ENCODE measurements at places on chromosomes 5 and 9.

DNA sequence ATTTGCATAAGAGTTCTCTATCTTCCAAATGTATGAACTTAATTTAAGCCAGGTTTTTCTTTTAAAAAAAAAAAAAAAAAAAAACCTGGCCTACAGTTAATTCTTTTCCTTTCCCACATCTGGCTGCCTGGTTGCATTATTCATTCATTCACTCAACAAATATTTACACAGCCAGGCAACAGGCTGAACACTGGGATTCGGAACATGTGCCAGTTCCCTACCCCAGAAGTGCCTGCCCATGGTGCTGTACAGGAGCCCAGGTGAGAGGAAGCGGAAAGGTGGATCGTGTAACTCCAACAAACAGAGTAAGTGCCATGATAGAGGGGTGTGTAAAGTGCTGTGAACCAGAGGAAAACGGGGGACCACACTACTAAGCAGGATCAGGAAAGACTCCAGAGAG lies 93.6 kb downstream of the CDK5RAP2 start:
- no peak for DNase-seq

DNA sequence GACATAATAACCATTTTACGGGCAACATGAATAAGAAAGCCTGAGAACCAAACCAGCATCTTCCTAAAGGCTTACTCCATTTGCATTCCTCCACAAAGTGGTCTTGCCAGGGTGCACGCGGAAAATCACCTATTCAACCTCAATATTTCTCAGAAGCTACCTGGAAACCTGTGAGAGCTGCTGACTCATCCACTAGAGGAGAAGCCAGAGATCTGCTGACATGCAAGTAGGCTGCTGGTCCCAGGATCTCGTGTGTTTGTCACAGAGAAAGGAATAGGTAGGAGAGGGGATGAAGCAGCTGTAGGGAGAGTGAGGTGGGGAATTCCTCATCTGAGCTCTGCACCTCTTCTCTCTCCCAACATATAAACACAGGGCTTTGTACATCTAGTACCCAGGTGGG lies 138.1 kb downstream of the ADAMTS12 start:
- DNase-seq, result no peak

- DNase-seq, result no peak
These were observed 911 bp upstream of the PIK3R1 start for GRCh38 chr5:68214482-68215207.

GRCh38 chr5:88688984-88689667 lies 193.9 kb downstream of the MEF2C start:
- no peak for DNase-seq

DNA sequence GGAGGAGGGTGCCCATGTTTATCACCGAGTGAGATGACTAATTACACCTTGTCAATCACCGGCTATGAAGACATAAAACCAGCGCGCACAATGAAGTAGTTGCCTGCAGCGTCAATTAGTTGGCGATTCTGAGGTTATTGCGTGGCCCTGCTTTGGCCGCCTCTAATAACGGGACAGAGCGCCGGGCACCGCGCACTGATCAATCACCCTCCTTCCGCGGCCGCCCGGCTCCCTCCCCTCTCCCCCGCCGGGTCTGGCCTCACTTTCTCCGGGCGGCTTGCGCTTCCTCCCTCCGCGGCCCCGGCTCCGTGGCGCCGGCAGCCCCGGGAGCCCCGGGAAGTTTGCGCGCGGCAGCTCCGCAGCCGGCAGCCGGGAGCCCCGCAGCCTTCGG lies 3.3 kb upstream of the LHX2 start:
- no peak for DNase-seq

DNA sequence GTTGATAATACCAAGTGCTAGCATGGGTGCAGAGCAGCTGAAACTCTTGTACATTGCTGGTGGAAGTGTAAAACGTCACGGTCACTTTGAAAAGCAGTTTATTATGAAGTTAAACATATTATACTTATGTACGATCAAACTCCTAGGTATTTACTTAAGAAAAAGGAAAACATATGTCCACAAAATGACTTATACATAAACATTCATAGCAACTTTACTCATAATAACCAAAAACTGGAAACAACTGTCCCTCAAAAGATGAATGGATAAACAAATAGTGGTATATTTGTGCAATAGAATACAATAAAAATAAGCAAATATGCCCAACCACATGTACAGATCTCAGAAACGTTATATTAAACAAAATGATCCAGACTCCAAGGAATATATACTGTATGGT lies 92.3 kb upstream of the TRIO start:
- no peak for DNase-seq

DNA sequence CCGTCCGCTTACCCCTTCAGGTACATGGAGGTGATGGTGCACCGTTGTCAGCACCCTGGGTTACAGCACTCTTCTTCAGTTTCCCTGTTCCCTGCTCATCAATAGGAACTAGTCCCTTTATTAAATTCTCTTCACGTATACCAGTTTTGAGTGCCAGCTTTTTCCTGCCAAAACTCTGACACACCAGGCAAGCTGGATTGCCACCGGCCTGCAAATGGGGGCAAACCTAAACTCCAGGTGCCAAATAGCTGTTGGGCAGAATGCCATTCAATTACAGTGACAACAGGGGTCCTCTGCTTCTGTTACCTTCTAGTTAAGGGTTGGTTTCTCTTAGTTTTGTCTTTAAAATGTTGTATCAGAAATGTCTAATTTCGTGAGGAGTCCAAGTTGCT lies 400.4 kb downstream of the OSTF1 start:
- DNase-seq, result no peak

- DNase-seq, result no peak
These were observed 135.0 kb upstream of the RASA1 start for GRCh38 chr5:87132696-87133095.

- no peak for DNase-seq
These were observed 40.8 kb downstream of the CSF1R start for GRCh38 chr5:150045549-150045948.

- peak; percentile 51 for DNase-seq
These were observed 54.1 kb upstream of the CDKN2AIPNL start for GRCh38 chr5:134465816-134466240.

DNA sequence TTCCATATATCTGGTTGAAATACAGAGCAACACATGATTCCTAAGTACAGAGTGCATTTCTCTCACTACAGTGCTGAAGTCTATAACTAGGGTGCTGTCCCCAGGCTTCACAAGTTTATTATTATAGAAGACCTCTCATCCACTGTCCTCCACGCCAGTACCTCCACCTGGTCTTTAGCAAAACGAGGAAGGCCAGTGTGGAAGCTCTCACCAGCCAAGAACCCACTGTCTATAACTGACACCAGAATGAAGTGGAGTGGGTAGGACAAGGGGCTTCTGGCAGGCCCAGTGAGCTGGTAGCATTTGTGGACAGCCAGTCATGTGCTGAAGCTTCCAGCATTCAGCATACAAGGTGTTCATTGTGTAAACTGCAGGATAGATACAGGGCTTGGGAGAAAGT lies 430.7 kb downstream of the GADD45G start:
- no peak for DNase-seq

GRCh38 chr5:81850501-81851357 lies 99.8 kb upstream of the SSBP2 start:
- no peak for DNase-seq

- no peak for DNase-seq
These were observed 589.7 kb downstream of the ANXA1 start for GRCh38 chr9:73741316-73741715.

DNA sequence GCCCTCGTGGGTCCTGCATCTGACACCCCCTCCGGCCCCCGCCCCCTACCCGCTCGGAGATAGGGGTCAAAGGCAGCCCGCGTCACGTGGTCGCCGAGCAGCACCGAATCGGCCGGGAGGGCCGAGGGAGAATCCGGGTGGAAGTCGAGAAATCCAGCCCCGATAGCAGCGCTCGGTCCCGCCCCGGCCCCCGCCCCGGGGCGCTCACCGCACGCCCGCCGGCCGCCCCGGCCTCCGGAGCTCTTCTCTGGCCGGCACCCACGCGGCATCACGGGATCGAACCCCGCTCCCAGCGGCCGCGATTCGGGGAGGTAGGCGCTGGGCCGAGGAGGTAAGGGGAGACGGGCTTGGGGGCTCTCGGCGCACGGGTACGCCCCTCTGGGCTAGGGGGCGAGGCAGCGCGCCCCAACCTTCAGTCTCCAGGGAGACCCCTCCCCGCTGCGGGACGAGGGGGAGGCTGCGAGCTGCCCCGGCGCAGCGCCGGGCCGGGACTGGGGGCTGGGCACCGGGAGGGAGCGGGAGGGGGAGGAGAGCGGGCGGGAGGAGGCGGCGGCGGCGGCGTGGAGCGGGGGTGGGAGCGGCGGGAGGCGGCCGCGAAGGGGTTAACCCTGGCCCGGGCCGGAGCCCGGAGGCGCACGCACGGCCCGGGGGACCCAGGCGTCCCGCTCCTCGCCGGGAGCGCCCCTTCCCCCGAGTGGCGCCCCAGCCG lies 22.1 kb upstream of the NDST1 start:
- no peak for DNase-seq

- DNase-seq, result no peak
These were observed 46.6 kb upstream of the GABRP start for GRCh38 chr5:170736966-170737365.

DNA sequence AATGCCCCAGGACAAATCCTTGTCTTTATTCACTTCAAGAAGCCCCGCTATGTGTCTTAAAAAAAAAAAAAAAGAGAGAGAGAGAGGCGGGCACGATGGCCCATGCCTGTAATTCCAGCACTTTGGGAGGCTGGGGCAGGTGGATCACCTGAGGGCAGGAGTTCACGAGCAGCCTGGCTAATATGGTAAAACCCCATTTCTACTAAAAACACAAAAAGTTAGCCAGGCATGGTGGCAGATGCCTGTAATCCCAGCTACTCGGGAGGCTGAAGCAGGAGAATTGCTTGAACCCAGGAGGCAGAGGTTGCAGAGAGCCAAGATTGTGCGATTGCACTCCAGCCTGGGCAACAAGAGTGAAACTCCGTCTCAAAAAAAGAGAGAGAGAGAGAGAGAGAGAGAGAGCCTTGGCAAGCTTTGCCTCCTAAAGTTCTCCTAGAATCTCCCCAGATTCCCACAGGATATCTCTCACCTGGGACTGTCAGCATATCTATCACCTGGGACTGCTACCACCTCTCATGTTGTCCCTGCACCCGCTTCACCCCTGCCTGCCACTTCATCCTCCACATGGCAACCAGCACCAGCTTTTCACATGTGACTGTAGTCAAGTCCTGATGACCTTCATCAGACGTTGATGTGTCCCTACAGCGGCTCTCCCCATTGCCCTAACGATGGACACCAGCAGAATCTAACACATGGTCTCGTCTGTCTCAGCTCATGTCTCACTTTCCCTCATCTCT lies 5.8 kb downstream of the ITK start:
- DNase-seq, result no peak

GRCh38 chr5:1037123-1037670 lies 28.6 kb downstream of the NKD2 start:
- DNase-seq, result no peak

- DNase-seq, result no peak
These were observed 414.1 kb upstream of the MEF2C start for GRCh38 chr5:89297066-89297465.

DNA sequence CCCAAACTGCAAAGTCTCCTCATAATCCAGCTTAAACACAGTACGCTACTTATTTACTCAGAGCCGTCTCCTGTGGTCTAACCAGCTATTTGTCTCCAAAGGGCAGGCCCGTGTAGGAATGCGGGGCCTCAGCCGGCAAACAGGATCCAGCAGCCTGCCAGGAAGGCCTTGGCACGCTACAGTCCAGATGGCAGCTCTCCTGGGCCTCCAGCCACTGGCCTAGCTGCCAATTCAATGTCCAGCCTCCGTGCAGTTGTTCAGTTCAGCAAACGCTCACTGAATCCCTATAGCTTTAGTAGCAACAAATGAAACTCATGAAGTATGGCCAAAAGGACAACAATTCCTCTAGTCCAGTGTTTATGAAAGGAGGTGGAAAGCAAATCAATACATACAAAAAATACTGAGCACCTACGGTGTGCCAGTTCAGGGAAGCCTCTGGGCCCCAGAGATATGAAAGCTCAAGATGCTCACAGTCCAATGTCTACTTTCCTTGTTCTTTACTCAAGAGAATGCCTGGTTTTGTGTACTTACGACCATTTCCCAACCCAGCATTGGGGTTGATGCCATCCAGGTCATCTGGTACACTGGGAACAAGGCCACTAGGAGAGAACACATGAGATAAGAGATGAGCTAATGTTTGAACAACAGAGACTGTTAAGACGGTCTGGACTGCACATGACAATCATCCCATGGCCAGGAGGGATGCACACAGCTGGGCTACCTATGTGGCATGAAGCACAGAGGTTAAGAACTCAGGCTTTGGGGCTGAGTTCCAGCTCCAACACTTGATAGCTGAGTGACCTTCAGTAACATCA lies 8.3 kb downstream of the CDK5RAP2 start:
- DNase-seq, result no peak

GRCh38 chr9:126341426-126341825 lies 14.8 kb downstream of the MVB12B start:
- no peak for DNase-seq

- DNase-seq, result no peak
These were observed 218.9 kb downstream of the EPB41L4A start for GRCh38 chr5:112200131-112200530.

DNA sequence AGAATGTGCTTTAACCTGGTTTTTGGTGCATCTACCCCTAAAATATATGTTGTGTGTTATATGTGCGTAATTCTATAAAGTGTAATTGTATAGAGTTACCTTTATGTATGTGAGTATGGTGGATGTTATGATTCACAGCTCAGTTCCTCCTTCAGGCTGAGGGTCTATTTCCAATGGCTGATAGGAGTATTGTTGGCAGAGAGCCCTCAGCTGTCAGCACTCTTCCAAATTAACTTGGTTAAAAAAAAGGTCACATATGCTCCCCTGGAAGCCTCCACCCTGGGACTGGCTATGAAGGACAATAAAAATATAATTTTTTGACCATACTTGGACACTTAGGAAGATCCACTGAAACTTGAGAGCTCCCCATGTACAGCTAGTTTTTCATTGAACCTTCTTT lies 250.4 kb upstream of the CDH12 start:
- no peak for DNase-seq

- DNase-seq, result no peak
These were observed 117.7 kb downstream of the MRPL36 start for GRCh38 chr5:1681955-1682354.

GRCh38 chr5:172906436-172906835 lies 52.8 kb upstream of the RPL26L1 start:
- no peak for DNase-seq

DNA sequence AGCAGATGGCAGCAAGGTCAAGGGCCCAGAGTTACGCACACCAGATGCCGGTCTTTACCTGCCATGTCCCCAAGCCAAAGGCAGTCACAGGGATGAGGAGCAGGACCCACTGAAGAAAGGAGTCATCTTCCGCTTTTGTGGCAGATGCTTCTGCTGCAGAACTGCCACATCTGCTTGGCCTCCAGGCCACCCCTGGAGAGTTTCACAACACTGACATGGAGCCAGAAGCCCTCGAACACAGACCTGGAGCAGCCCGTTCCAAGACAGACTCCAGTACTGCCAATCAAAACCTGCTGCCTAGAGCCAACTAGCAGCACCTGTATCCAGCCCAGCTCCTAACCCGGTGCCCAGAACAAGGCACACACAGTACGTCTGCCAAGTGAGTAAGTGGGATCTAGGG lies 1.5 kb downstream of the SURF1 start:
- DNase-seq, result no peak

GRCh38 chr5:171307789-171308452 lies 1.1 kb upstream of the TLX3 start:
- DNase-seq, result no peak

- DNase-seq, result no peak
These were observed 72.5 kb upstream of the RXRA start for GRCh38 chr9:134253606-134254205.

GRCh38 chr9:103625161-103625804 lies 468.8 kb upstream of the SMC2 start:
- DNase-seq, result no peak

Data from T-helper 2 cell (primary cell).